C1 segment of cervical spinal cord (tissue), 14 donors: ENCODE measurements at places on chromosomes 11 and 22.

DNA sequence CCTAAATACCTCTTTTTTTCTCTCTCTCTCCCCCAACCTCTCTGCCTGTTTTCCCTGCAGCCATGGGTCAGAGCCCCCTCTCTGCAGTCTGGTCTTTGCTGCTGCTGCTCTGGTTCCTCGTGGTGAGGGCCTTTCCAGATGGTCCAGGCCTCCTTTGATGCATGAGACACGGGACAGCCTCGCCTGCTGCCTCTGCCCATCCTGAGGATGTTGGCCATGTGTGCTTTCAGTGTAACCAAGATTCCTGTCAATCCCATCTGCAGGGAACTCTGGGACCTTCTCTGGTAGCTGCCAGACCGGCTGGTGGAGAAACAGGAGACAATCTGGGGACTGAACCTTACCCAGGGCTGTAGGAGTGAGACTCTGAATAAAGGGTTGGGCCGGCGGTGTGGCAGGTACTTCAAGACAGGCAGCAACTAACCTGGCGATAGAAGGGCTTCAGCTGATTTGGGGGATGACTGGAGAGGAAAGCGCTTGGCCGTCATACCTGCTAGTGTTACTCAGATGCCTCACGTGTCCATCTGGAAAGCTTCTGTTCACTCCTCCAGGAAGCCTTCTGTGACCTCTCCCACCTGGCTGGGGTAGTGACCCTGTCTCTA, 7.1 kb downstream of the CHRNA10 start:
- no peak for DNase-seq

GRCh38 chr22:25347752-25348102, 128.3 kb downstream of the CRYBB2 start:
- no peak for DNase-seq

DNA sequence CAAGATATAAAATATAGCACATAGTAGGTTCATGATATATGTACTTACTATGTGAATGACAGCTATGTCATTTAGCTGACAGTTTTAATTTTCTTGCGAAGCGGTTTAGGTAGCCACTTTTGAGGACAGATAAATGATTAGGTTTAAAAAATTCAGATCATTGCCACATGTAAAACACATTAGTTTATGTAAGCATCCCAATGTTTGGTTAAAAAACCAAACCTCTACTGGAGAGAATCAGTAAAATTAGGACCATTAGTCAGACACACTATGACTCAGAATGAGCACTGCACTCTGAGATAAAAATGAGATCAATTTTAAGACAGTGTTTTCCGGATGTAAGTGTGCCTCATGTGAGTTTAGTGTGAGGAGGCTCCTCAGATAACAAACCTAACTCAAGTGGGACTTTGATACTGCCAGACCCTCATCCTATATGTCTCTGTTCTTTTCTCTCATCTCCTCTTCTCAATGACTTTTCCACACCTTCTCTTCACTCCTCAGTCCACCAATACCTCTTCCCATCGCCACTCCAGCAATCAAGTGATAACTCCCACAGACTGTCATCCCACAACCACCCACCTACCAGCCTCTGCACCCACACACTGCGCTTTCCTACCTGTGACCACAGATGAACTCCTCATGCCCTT, 6.8 kb upstream of the OR2AT4 start:
- no peak for DNase-seq

DNA sequence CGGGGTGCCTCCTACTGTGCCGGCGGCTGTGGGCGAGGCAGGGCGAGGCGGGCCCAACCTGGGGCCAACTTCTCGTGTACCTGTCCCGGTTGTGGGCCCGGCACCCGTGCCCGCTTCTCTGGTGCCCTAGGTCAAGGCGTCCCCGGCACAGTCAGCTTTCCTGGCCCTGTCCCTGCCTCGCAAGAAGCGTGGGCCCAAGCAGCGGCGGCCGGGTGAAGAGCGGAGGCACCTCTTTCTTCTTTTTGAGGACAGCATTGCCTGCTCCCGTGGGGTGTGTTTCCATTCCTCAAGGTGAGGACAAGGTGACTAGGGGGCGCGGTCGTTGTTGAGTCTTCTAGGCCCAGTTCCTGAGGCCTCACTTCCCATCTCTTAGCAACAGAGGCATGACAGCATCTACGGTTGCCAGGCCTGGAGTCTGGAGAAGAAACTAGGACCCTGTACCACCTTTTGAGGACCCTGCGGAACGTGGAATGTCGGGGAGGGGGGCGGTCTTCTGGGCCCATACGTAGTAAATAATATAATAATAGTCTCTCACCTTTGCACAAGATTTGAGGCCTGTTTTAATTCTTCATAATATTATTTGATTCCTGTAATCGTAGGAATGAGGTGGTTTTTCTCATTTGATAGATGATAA, 418 bp downstream of the ACO2 start:
- no peak for DNase-seq

DNA sequence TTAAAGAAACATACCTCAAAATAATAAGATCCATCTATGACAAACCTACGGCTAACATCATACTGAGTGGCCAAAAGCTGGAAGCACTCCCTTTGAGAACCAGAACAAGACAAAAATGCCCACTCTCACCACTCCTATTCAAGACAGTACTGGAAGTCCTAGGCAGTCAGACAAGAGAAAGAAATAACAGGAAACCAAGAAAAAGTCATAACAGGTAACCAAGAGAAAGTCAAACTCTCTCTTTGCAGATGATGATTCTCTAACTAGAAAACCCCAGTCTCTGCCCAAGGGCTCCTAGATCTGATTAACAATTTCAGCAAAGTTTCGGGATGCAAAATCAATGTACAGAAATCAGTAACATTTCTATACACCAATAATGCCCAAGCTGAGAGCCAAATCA, 35.6 kb downstream of the TMEM123 start:
- DNase-seq: no peak

DNA sequence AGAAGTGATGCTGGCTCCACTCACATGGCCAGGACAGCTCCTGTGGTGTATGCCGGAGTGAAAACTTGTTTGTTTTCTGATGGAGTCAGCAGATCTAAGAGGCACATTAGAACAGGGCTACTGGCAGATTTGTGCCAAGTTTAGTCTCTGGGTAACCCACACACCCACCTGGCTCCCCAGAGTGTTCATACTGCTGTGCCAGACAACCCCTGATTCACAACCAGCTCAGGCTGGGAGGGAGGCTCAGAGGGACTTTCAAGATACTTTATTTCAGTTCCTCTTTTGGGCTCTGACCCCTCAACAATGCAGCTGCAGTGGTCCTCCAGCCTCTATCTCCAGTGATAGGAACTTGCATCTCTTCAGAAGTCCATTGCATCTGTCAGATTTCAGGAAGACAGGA, 8.5 kb downstream of the NTM start:
- no peak for DNase-seq

DNA sequence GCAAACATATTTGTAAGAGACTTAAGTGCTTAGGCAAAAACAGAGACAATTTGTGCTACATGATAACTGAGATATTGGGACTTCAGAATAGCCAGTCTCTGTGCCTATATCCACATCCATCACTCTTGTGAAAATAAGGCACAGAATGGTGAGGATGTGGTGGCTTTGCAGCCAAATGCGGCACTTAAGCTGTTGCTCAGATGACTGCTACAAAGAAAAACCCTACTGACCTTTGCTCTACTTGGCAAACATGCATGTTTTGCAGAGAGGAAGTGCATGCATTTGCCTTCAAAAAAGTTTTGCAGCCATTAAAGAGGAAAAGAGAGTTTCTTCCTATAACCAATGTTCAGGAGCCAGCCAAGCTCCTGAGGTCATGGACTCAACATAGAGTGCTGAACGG, 675.0 kb upstream of the KIRREL3 start:
- no peak for DNase-seq

- DNase-seq: no peak
Measured at GRCh38 chr11:9799886-9800285, 136.0 kb downstream of the SWAP70 start.

- DNase-seq: no peak
Measured at GRCh38 chr11:116348226-116348625, 424.6 kb downstream of the BUD13 start.

DNA sequence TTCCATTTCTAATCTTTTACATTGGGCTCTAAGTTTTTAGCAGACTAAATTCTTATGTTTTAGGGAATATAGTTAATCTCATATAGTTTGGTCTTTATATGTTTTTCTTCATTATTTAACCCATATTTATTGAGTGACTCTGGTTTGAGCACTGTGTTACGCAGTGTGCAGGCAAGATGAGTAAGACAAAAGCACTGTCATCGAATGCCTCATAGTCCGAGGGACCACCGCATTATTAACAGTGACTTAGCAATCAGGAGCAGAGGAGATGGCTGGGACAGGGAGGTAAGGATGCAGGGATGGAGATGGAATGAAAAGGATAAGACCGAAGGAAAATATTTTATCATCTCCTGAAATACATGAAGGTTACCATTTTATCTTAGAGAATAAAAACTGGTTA, 65.2 kb upstream of the CTSC start:
- no peak for DNase-seq

DNA sequence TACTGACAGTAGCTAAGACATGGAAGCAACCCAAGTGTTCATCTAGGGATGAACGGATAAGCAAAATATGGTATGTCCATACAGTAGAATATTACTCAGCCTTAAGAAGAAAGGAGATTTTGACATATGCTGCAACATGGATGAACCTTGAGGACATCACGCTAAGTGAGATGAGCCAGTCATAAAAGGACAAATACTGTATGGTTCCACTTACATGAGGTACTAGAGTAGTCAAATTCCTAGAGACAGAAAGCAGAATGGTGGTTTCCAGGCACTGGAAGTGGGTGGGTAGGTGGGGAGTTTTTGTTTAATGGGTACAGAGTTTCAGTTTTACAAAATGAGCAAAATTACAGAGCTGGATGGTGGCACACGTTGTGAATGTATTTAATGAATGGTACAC, 18.1 kb downstream of the CHST1 start:
- no peak for DNase-seq

DNA sequence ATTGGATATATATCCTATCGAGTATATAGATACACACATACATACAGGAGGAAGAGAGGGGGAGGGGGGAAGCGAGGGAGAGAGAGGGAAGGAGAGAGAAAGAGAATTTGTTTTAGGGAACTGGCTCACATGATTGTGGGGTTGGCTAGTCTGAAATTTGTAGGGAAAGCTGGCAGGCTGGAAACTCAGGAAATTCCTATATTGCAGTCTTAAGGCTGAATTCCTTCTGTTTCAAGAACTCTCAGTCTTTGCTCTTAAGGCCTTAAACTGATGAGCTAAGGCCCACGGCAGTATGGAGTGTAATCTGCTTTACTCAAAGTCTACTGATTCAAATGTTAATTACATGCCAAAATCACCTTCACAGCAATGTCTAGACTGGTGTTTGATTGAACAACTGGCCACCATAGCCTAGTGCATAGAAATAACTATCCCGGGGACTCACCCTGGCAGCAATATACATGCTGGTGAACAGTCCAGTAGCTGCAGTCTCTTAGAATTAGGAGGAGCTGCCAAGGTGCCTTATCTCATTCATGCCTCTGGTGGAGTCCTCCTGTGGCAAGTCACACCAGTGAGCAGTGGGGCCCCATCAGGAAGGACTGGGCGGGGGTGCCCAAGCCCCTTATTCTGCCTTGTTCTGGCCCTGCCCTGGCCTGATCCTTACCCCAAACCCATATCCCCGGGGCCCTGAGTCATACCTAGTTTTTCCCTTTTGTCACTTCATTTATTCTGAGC, 59.7 kb upstream of the AMPD3 start:
- no peak for DNase-seq

- DNase-seq: no peak
Measured at GRCh38 chr22:30826670-30827355, 132.1 kb downstream of the OSBP2 start.

DNA sequence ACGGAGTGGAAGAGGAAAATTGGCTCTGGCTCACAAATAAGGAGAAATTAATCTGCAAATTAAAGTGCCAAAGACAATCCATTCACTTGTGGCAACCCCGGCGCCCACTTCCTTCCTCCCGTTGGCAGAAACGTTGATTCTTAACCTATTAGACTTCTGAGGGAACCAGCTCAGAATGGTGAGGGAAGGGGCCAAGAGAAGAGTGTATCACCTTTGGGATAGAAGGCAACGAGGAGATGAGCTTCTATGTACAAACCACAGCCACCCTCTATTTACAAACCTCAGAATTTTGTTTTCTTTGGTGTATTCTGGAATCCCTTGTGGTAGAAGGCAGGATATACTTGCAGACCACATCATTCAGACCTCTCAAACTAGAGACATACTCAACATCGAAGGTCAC, 1.1 kb downstream of the MB start:
- no peak for DNase-seq

- DNase-seq: no peak
Measured at GRCh38 chr11:129803533-129803932, 12.1 kb upstream of the TMEM45B start.

DNA sequence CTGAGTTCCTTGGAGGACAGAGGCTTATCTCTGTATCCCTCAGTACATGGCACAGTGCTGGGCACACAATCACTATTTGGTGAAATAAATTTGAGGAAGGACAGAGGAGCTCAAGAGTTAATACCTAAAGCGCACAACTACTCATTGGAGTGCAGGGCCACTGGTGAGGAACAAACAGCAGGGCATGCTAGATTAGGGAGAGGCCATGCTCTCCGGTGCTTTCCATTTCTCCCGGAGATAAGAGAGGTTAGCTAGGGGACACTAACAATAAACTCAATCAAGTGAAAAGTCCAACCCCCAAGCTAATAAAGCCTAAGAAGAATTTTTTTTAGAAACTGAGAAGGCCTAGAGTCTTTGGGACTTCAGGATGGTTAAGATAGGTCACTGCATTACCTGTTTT, 29.1 kb downstream of the NFRKB start:
- no peak for DNase-seq

DNA sequence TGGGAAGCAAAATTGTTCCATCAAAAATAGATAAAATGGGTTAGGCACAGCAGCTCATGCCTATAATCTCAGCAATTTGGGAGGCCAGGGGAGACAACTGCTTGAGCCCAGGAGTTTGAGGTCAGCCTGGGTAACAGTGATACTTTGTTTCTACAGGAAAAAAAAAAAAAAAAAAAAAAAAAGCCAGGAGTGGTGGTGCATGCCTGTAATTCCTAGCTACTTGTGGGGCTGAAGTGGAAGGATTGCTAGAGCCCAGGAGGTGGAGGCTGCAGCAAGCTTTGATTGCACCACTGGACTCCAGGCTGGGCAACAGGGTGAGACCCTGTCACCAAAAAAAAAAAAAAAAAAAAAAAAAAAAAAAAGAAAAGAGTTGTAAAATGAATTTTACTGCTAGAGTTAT, 49.6 kb downstream of the KIF18A start:
- DNase-seq: no peak

- no peak for DNase-seq
Measured at GRCh38 chr22:44442851-44443595, 55.0 kb downstream of the RTL6 start.

- no peak for DNase-seq
Measured at GRCh38 chr11:70292863-70293262, 22.4 kb downstream of the PPFIA1 start.

GRCh38 chr11:103483996-103484395, 374.8 kb downstream of the DYNC2H1 start:
- DNase-seq: no peak
